ENCODE measurements at places on chromosomes 6 and 20. TPM values are rescaled to one million over a fixed set of nuclear protein-coding genes. Genes with fewer than 3 reads are reported as not detected.
A peak's percentile ranks its signal among the peaks of the same experiment; 100 is the strongest.

DNA sequence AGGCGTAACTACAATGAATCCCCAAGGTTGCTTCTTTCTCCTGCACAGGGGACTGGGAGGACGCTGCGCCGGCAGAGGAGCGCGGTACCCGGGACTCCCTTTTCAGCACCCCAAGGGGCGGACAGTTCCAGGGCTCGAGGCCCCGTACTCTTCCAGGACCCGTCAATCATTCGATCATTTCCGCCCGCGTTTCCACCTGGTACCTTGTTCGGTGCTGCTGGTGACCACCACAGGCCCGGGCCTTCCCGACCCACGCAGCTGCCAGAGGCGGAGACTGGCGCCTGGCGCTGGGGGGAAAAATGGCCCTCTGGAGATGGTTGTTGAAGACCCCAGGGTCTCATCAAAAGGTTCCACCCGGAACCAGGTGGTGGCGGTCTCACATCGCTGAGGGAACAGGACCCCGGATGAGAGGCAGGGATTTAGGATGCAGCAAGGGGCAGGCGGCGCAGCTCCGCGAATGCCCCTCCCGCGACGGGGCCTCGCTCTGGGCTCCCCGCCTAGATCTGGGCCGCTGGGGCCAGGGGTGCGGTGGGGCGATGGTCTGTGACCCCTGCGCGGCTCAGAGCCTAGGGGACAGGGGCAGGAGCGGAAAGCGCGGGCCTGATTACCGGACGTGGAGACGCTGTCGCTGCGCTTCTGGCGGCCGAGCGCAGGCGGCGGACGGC is 744 bp downstream of the VSX1 start:
- peak; percentile 71 for DNase-seq

GRCh38 chr20:64239449-64240242 is 15.9 kb upstream of the PCMTD2 start:
- no peak for DNase-seq

DNA sequence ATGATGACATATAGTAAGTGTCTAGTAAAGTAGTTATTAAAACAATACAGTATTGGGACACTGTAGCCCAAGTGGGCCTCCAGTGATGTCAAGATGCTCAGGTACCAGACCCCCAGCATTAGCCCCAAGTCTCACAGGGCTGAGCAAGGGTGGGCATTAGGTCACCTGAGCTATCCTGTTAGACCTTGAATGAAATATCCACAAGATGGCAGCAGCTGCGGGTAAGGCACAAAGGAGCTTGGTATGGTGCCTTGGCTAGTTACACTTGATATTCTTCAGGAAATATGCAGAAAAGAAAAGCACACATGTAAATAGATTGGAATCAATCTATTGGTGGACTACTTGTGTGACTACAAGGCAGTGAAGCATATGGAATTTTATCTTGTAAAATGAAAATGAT is 701.8 kb upstream of the ADGRB3 start:
- DNase-seq = peak; percentile 12

DNA sequence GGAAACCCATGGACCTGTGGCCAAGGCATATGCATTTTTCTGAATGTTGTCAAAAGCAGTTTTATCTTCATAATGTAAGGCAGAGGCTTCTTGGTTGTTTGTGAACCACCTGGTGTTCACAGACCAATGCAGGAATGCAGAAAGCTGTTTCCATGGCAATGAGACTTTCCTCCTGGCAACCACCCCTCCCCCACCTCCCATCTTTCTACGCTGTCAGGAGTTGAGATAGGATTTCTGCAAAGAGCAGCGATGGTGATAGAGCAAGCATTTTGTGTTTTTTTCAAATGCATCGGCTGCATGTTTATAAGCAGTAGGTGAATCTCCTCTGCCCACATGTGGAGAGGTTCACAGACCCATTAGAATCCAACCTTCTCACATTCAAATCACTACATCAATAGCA is 114.1 kb upstream of the SMLR1 start:
- peak; percentile 15 for DNase-seq

GRCh38 chr20:13034115-13034514 is 25.3 kb downstream of the SPTLC3 start:
- no peak for DNase-seq

DNA sequence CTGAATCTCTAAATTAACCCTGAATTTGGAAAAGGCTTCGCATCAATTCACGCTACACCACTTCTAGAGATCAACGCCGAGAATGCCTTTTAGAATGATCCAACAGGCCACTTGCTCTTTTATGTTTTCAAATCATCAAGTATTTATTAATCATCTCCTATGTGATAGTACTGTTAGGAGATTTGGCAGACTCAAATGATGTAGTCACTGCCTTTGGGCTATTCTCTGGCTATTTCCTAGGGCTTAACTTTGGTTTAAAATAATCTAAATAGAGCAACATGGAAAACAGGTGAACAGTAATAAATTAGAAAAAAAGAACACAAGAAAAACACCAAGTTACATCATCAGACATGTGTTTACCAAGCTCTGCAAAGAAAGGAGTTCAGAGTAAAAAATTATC is 140.3 kb downstream of the TENT5A start:
- no peak for DNase-seq

DNA sequence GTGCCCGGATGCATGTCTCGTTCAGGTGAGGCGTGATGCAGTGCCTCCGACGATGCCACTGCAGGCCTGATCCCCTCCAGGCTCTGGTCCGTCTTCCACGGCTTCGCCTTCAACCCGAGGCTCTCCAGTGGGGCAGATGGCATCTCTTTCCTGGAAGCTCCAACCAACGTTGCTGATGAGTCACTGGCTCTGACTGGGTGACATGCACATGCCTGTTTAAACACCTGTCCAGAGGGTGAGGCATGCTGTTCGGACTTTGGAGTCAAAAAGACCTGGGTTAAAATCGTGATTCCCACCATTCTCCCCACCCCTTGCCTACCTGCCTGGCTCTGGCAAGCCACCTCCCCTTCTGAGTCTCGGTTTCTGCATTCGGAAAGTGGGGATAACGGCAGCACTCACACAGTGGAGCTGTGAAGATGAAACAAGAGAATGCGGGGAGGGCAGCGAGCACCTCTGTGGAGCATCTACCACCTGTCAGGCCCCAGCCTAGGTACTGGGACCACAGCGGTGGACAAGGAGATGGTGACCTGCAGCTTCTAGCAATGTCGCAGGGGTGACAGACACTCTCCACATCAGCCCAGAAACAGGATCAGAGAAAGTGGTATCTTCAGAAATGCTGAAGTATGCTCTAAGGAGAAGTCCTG is 8.5 kb upstream of the EDN3 start:
- no peak for DNase-seq

Gene SIRPA
- 132 TPM for total RNA-seq
